SK-N-DZ (cell line): ENCODE measurements at places on chromosomes 7 and 10.

DNA sequence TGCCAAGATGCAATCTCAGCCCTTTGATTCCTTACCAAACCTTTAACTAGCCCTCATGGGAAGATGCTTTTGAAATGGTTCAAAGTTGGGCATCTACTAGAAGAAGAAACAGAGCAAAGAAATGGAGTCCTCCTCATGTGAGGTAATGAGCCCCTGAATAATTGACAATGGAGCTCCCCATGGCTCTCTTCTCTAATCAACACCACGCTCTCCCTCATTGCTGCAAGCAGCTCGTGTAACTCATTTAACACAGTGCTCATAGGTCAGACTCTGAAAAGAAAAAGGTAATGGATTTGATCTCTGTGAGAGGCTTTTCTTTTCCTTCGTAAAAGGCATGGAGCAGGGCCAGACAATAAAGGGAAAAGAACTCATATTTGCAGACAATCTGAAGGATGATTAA lies 312.8 kb downstream of the PHTF2 start:
- DNase-seq: no peak

- no peak for DNase-seq
These were observed 14.5 kb downstream of the NUDT5 start for GRCh38 chr10:12181065-12181775.

DNA sequence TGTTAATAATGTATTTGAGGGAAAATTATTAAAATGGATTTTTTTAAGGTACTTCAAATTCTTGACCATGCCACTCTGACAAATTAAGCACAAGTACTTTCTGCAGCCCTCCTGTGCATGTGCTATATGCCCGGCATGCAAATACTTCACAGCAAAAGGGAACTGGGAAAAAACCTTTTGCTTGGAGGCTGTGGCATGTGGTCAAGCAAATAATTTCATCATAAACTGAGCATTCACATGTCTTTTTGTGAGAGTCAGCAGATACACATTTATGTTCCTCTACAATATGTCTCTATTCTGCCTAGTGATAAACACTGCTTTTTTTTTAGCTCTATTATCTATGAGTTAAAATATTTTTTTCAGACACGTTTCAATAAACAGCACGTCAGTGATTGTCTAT lies 53.7 kb upstream of the SEMA3A start:
- no peak for DNase-seq

DNA sequence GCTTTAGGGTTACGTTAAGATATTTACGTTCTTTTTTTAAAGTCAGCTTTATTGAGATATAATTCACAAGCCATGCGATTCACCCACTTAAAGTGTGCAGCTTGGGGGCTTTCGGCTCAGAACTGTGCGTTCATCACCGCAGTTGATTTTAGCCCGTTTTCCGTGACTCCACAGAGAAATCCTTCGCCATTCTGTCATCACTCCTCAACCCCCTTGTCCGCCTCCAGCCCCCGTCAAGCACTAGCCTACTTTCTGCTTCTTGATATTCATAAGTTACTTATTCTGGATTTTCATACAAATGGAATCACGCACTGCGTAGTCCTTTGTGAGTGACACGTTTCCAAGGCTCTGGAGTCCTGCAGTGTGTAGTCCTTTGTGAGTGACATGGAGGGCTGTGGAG lies 20.4 kb downstream of the FAM20C start:
- no peak for DNase-seq

DNA sequence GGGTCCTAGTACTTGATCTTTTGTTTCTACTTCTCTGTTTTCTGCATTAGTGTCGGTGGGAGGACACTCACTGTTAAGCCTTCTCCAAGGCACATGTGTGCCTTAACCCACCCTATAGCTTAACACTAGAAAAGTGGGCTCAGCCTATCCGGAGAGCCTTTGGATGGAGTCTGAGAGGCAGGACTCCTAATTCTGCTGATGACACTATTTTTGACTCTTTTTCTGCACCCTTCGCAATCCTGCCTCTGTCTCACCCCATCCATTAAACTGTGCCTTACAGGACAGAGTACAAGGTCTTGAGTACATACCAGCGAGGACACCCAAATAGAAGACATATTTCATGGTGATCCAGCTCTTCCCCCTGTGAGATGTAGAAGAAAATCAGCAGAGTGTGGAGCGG lies 577 bp downstream of the PRSS37 start:
- DNase-seq: no peak
